ENCODE measurements at places on chromosomes 2 and 18. TPM values are rescaled to one million over a fixed set of nuclear protein-coding genes. Genes with fewer than 3 reads are reported as not detected.

ANKRD29 gene
- total RNA-seq, result 2.6 TPM

NT5DC4 gene
- not detected for total RNA-seq

NAT8 gene
- total RNA-seq, result not detected

BBS5 gene
- total RNA-seq, result 5.6 TPM

MOCOS gene
- 0.85 TPM for total RNA-seq

PLB1 gene
- total RNA-seq, result 0.80 TPM

CAB39 gene
- total RNA-seq, result 57.3 TPM

POLE4 gene
- 45.4 TPM for total RNA-seq

RIT2 gene
- not detected for total RNA-seq

CRACDL gene
- 3.8 TPM for total RNA-seq

RAMP1 gene
- total RNA-seq, result not detected

METTL21A gene
- total RNA-seq, result 12.8 TPM

DHRS9 gene
- not detected for total RNA-seq

CAPN13 gene
- not detected for total RNA-seq

TMEM37 gene
- total RNA-seq, result 2.9 TPM

- no peak for DNase-seq
Observed at GRCh38 chr2:140550821-140551220, 1580.0 kb downstream of the LRP1B start.

GRCh38 chr2:183868707-183869106, 729.6 kb upstream of the ZNF804A start:
- no peak for DNase-seq

- DNase-seq, result no peak
Observed at GRCh38 chr2:102306125-102306524, 5.2 kb upstream of the IL1RL1 start.

GRCh38 chr2:2331881-2332280, 806 bp upstream of the MYT1L start:
- DNase-seq, result no peak

DNA sequence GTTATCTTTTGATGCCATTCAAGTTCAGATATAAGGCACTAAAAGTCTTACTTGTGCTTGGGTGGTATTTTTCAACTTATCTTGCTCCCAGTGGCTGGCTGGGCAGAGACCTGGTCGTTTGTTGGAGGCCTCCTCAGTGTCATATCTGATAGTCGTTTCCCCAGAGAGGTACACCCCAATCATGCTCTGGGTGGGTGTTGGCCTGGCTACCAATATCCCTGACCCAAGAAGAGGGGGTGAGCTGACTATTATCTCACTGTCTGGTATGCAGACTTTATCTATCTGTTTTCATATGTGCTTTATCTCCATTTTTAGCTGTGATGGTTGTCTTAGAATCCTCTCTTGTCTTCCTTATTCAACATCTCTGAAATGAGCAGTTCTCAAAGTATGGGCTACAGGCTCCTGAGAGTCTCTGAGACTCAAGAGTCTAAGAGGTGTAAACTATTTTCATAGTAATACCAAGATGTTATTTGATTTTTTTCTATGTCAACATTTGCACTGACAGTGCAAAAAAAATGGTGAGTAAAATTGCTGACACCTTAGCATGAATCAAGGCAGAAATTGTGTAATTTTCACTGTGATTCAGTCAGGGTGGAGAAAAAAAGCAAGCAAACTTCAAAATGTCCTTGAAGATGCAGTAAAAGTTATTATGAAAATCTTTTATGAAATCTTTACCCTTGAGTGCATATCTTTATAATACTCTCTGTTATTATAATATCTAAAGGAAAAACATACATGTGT, 12.3 kb upstream of the PLEK start:
- no peak for DNase-seq

- no peak for DNase-seq
Observed at GRCh38 chr2:159890551-159891266, 92.7 kb upstream of the CD302 start.

DNA sequence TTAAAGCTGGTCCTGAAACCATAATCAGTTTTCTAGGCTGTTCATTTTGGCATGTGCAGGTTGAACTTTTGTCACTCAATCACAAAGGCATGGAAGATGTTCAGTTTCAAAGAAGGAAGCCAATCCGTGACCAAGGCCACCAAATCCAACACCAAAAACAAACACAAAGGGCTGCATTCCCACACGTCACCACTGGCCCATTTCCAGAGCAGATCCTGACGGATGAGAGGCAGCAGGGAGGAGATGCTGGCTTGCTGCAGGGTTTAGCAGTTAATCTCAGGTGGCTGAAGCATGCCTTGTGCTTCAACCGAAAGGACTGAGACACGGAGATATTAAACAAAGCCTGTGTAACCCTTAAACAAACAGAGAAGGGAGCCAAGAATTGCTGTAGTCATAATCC, 191.9 kb upstream of the CTAGE1 start:
- peak; percentile 82 for DNase-seq

- no peak for DNase-seq
Observed at GRCh38 chr2:128154225-128154624, 63.2 kb downstream of the UGGT1 start.

- peak; percentile 14 for DNase-seq
Observed at GRCh38 chr2:221911890-221912289, 339.8 kb upstream of the EPHA4 start.

- DNase-seq, result no peak
Observed at GRCh38 chr2:101781791-101782426, 84.4 kb downstream of the MAP4K4 start.

DNA sequence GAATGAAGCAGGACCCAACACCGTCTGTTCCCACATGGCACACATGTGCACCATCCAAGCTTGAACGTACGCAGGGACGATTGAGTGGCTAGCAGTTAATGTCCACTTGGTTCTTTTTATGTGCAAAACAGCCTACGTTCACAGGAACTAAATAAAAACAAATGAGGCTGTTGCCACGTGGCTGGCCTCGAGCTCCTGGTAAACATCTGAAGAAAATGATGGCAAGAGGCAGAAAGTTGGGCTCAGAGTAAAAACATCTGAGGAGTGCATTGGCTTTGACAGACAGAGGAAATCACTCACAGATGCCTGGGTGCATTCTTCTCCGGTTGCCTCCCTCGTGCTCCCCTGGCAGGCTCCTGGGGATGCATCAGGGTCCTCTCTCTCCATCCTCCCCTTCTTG, 177.9 kb downstream of the NRP2 start:
- DNase-seq, result no peak

DNA sequence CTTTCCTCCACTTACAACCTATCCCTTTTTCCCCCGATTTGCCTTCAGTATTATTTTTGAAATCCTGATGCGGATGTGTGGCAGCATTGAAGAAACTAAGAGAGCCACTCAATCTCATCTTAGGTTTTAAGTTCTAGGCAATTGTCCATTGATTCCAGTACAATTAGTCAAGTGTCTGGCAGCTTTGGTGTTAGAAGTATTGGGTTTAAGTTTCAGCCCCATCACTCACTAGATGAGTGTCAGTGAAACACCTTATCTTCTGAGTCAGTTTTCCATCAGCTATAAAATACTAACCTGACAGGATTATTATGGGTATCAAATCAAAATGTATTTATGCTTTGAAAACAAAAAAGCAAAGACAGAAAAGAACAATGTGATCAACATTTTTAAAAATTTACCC, 16.8 kb upstream of the CUL3 start:
- DNase-seq, result no peak

DNA sequence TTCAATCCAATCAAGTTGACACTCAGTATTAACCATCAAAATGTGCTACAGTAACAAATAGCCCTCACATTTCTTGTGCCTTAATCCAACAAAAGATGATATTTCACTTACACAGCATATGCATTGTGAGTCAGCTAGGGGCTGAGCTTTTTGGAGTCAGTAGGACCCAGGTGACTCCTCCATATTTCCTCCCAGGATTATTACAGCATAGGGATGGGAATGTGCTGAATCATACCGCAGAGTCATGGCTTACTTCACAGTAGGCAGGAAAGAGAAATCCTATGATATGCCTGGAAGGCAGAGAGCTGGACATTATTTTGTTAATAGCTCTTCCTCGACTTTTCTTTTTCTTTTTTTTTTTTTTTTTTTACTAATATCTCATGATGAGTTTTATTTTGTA, 153.3 kb downstream of the TMEM182 start:
- no peak for DNase-seq

DNA sequence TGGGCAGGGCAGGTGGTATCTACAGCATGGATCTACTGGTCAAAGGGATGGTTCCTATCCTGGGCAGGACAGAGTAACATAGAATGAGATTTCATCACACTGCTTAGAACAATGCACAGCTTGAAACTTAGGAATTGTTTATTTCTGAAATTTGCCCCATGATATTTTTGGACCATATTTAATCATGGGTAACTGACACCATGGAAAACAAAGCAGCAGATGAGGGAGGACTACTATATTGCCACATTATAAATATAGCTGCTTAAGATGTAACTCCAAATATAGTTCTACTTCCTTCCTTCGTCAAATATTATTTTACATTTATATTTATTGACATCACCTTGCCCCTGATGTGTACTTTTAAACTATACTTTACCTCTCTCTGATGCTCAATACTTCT, 254.7 kb downstream of the PTPRM start:
- no peak for DNase-seq

DNA sequence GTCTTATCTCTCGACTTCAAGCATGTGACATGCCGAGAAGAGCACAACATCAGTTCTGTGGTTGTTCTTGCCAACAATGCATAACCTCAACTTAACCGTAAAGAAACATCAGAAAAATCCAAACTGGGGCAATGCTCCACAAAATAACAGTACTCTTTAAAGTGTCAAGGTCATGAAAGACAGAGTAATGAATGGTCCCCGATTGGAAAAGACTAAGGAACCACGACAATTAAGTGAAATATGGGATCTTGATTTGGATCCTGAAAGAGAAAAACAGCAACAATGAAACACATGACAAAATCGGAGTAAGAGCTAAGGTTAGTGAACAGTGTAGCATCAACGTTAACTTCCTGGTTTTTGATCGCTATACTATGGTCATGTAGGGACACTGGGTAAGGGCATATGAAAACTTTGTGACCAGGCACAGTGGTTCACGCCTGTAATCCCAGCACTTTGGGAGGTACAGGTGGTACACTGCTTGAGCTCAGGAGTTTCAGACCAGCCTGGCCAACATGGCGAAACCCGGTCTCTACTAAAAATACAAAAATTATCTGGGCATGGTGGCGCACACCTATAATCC, 55.2 kb downstream of the UNC50 start:
- DNase-seq, result no peak

- DNase-seq, result no peak
Observed at GRCh38 chr18:37412829-37413228, 152.8 kb downstream of the CELF4 start.

DNA sequence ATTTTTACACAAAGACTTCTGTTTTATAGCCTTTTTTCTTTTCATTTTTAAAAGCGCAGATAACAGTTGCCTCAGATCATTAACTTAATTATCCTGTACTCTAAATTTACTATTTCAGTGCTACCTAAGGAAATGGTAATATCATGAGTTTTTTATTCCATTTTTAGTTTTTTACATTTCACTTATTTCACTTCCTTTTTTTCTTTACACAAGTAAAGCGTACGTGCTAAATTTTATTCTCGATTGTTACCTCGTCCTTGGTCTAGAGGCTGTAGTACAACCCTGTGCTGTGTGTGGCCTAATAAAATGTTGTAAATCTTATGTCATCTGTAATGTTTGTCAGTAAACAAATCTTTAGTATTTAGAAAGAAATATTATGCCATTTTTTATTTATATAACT, 49.2 kb downstream of the CRIM1 start:
- no peak for DNase-seq

DNA sequence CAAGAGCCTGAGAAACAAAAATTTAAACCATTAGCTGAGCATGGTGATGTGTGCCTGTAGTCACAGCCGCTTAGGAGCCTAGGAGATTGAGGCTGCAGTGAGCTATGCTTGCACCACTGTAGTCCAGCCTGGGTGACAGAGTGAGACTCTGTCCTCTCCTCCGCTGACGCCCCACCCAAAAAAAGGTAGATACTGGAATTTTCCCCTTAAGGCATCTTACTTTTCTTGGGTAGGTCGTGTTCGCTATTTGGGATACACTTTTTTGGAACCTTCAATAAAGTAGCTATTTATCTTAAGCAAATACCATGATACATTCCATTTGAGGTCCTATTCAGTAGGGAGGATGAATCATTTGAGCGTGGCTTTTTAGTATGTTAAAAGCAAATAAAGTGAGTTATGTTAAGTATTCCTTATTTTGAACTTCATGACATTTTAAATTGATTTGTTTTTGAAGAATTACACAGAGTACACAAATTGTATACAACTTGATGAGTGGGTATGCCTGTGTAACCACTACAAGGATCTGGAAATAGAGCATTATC, 38.7 kb downstream of the RALBP1 start:
- DNase-seq, result no peak

- no peak for DNase-seq
Observed at GRCh38 chr2:113067681-113068080, at the start of gene IL1F10. TSS of gene IL1F10 (plus strand) at chr2:113067970. CDS start at chr2:113072739, 4,769 bp downstream.

GRCh38 chr18:66682855-66683322, 79.0 kb upstream of the CDH19 start:
- peak; percentile 88 for DNase-seq

- DNase-seq, result no peak
Observed at GRCh38 chr2:138866797-138867196, 86.6 kb upstream of the NXPH2 start.

GRCh38 chr2:169798397-169798717, 314 bp upstream of the SSB start:
- DNase-seq, result no peak

- no peak for DNase-seq
Observed at GRCh38 chr2:85998071-85998991, 107.4 kb downstream of the POLR1A start.

DNA sequence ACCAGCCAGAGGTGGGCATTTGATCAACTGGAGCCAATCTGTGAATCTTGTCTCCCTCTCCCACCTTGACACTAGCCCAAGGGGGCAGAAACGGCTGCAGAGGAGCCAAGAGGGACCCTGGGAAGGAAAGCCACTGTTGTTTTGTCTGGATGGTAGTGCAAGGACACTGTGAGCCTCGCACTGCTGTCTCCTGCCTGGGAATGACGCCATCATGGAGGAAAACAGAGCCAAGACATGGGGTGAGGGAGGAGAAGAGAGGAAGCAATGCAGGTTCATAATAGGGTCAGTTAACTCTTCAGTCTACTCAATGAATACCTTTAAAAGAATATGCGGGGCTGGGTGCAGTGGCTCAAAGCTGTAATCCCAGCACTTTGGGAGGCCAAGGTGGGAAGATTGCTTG, 231.1 kb upstream of the AGAP1 start:
- no peak for DNase-seq

GRCh38 chr2:2230433-2230817, 100.7 kb downstream of the MYT1L start:
- DNase-seq, result no peak

DNA sequence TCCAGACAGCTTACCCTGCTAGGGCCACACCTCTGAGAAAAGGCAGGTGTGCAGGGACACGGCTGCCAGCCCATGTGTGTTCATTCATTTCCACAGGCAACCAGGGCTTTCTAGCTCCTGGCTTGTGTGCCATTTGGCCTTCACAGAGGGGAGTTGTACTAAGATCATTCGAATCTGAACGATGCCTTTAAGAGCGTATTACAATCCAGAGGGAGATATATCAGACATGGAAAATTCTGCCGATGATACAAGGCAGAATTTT, 64.2 kb upstream of the OTOF start:
- no peak for DNase-seq
